ENCODE measurements at places on chromosomes 1 and 21.

GRCh38 chr21:38330666-38331065 is 73.9 kb downstream of the KCNJ15 start:
- no peak for DNase-seq

GRCh38 chr1:211623515-211623914 is 44.6 kb upstream of the SLC30A1 start:
- DNase-seq: no peak

DNA sequence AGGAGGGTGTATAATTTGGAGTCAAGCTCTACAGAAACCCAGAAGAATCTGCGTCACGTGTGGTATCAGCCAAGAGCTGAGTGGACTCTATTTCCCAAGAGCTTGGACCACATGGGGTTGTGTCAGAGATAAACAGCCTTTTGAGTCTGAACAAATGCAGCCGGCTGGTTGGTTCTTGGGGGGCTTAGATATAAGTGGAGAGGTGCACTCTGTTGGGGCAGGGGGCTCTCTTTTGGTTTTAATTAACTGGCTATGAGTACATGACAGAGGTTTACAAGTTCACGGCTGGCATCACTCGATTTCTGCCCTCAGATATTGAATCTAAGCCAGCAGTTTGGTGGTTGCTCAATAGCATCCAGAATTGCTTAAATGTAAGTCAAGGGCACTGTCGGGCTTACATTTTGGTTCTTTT is 501 bp upstream of the MRAP start:
- DNase-seq: no peak

DNA sequence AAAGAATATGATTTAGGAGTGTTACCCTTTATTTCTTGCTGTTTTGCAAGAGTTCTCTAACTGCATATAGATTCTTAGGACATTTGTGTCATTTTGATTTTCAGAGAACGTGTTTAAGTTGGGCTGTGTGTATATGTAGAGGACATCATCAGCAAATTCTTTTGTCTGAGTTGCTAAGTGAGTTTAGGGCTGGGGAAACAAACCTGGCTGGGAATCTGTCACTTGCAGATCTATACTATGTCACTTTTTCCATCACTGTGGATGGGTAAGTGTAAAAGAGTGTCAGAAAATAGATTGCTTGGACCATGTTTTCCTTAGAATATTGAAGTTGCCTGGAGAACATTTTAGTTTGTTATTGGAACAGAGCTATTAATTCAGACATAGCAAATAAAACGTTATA is 349.1 kb upstream of the NEGR1 start:
- no peak for DNase-seq

GRCh38 chr21:44710294-44710665 is 1.1 kb downstream of the TSPEAR start:
- DNase-seq: no peak

DNA sequence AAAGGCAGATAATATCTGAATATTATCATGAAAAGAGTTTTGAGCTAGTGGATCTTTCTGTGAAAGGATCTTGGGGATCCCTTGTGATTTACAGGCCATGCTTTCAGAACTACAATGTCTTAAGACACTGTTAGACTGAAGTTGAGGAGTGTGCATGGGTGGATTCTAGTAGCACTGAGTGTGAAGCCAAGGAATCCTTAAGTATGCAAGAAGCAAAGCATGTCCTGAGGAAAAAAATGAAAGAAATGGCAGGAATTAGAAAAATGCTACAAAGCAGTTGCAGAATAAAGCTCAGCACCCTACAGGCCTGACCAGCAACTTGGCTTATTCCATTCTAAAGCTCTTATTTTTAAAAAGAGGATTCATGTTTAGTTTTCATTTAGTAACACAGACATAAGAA is 11.9 kb downstream of the STX6 start:
- no peak for DNase-seq

DNA sequence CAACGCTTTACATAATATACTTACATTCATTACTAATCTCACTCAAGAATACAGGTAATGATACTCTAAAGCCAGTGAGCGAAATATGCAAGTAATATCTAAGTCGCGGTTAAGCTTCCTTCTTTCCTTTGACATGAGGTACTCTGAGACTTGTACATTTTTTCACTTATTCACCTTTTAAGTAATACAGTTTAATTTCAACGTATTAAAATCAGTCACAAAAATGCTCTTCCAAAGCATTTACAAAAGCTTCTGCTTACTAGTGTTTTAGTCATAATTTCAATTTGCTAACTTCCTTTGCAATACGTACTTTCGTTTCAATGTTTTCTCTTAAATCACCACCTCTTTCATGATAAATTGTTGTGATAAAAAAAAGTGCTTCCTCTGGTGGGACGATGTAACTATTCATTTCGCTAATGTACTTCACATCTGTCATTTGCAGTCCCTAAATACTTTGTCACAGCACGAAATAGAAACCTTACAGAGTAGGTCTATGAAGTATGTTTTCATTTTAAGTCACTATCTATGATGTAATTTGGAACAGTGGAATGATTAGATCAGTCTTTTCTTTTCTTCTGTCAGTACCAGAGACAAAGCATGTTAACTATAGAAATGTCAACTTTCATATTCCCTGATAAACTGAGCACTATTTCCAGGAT is 34.0 kb upstream of the ADGRL4 start:
- DNase-seq: peak; percentile 65

DNA sequence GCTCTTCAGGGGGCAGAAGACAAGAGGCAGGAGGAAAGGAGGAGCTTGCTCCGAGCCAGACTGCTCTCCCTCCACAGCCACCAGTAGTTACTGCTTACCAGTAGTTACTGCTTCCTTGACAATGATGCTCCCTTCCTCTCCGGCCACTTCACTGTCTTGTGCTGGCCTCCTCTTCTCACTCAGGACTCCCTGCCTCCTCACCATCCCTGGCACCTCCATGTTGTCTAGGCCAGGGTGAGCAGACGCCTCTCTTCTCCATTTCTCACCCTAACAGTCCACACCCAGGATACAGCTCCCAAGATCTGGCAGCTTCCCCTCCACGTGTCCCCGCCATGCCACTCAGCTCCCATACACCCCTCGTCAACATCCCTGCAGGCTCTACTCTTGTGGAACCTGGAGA is 82.4 kb upstream of the TLR5 start:
- no peak for DNase-seq

- no peak for DNase-seq
These were observed 9.8 kb upstream of the DMBX1 start for GRCh38 chr1:46479744-46480350.

DNA sequence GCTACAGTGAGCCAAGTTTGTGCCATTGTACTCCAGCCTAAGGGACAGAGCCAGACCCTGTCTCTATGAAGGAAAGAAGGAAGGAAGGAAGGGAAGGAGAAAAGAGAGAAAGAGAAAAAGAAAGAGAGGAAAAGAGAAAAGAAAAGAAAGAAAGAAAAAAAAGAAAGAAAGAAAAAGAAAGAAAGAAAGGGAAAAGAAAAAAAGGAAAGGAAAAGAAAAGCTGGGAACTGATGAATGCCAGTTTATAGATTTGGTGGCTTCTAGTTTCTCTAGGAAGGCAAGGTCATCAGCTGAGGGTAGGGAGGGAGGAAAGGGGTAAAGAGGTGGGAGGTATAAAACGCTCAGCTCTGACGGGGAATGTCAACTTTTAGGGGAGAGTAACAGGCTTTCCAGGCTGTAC is 62.3 kb upstream of the AKT3 start:
- no peak for DNase-seq

Measured in GM06990 (cell line).